CD4-positive, alpha-beta T cell treated with Interleukin-12 subunit alpha and Interleukin-12 subunit beta, for 1 hour (primary cell): ENCODE measurements at places on chromosomes 11 and 22.
A peak's percentile ranks its signal among the peaks of the same experiment; 100 is the strongest.

DNA sequence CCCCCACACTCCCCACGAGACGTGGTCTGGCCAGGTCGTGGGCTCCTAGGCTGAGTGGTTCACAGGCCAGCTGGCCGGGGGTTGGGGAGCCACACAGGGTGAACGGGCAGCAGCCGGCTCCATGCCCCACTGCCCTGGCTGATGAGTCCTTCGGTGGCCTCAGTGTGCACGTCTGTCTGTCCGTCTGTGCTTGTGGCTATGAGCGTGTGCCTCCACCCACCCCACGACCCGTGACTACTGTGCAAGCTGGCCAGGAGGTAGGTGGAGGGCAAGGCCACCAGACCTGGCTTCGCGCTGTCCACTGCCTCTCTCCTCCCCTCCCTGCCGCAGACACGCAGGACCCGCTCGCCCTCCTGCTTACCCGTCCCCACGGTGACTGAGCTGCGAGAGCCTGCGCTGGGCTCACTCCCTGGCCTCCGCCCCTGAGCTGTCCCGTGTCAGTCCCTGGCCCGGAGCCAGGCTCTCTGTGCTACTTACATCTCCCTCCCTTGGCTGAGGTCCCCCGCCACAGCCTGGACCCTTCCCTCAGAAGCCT is 14.1 kb downstream of the CSDC2 start:
- DNase-seq, result no peak

- no peak for DNase-seq
These were observed 785.4 kb upstream of the API5 start for GRCh38 chr11:42526426-42526825.

- peak; percentile 15 for DNase-seq
These were observed 86.8 kb downstream of the NECTIN1 start for GRCh38 chr11:119641983-119642745.

DNA sequence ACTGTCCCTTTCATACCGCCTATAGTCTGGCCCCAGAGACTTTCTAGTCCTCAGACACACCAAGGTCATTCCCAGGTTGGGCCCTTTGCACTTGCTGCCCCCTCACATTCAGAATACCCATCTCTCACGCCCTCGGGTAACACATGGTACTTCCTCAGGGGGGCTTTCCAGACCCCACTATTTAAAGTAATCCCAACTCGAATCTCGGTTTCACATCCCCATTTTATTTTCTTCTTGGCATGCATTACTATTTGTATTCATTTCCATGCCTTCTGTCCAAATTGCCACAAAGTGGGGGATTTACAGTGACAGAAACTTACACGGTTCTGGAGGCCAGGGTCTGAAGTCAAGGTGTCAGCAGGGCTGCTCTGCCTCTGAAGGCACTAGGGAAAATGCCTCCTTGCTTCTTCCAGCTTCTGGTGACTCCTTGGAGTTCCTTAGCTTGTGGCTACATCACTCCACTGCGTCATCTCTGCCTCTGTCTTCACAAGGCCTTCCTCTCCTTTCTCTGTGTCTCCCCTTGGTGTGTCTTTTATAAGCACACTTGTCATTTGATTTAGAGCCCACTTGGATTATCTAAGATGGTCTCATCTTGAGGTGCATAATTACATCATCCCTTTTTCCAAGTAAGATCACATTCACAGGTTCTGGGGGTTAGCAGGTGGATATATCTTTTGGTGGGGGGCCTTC is 15.1 kb downstream of the RCN1 start:
- no peak for DNase-seq

DNA sequence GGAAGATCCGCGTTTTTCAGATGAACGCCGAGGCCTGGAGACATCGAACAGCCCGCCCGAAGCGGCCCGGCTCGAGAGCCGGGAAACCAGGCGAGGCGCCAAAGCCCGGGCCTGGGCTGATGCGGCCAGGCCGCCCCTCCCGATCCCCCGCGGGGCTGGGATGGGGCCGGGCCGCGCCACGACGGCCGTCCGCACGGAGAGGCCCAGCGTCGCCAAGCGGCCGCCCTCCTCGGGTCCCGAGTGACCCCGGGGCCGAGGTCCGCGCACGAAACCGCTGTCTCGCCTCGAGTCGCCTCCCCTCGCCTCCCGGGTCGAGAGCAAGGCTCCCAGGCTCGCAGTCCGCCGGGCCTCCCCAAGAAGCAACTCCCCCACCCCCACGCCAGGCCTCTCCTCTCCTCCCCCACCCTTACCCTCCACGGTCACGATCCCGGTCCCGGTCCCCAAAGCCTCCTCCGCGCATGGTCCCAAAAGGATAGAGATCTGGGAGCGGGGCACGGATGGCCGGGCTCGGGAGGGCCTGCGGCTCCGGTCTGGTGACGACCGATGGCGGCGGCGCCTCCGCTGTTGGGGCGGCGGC is 482 bp downstream of the DDX17 start:
- DNase-seq, result peak; percentile 68

- no peak for DNase-seq
These were observed 2.8 kb upstream of the MCAM start for GRCh38 chr11:119319700-119320239.

- peak; percentile 35 for DNase-seq
These were observed 3.8 kb downstream of the CSNK1E start for GRCh38 chr22:38313384-38313955.

GRCh38 chr11:130157101-130157500 is 2.5 kb upstream of the ST14 start:
- no peak for DNase-seq

DNA sequence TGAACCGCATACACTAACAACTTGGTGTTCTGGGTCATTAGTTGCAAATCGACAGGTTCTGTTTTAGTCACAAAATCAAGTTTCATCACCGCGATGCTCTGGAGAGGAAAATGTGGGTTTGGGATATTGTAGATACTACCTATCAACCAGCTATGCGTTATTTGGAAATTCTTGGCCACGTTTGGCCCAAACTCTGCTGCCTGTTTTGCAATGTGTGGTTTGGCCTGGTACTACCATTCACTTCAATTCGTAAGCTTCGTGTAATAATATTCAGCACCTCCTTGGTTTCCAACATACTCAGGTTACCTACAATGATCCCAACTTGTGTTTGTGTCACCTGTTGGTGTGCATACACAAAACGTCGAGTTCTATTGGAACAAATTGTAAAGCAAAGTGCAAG is 16.2 kb upstream of the ACER3 start:
- DNase-seq, result no peak

- DNase-seq, result no peak
These were observed 12.2 kb downstream of the RIBC2 start for GRCh38 chr22:45425531-45426265.

DNA sequence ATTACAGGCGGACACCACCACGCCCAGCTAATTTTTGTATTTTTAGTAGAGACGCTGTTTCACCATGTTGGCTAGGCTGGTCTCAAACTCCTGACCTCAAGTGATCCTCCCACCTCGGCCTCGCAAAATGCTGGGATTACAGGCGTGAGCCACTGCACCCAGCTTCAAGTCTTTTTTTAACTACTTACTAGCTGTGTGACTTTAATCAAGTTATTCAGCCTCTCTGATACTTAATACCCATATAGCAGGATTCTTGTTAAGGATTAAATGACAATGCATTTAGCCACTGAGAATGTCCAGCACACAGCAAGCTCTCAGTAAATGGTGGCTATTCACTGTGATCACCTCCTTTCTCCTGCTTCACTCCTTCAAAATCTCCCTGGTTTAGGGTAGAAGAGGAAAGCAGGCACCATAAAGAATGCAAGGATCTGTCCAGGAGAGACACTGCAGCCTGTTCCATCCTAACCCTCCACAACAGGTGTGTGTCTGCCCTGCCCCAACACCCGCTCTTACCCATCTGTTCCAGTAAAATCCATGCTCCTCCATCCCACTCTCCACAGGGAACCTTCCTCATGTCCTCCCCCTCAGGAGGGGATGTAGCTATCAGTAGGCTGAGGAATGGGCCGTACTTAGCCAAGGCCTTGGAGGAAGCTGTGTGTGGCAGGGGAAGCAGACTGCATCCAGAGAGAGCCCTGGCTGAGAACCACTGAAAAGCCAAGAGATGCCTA is 69.3 kb downstream of the MICAL3 start:
- no peak for DNase-seq

DNA sequence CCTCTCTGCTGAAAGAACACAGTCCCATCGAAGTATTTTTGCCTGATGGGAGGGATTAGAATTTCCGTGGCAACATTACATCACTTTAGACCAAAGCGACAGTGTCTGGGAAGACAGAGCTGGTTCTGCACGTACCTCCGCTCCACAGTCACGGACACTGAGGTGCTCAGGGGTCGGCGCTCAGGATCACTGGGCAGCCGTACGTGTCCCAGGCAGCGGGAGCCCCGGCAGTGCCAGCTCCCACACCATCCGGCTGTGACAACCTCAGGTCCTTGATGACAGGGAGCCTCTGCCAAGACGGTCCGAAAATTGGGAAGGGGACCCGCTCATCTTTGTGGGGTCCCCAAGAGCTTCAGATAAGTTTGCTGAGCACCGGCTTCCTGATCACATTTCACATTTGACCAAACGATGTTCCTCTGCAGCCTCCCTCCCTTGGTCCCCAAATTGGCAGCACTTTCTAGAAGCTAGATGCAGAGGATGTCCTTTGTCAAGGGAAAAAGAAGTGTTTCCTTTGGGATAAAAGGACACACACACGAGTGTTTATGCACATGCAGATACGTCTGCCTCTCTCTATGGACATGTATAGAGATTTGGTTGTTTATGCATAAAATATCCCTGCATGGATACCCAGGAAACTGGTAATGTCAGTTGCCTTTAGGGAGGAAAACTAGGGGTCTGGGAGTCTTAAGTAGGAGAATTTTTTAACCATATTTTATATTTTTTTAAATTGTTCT is 61.6 kb upstream of the LINC01488 start:
- DNase-seq, result no peak

DNA sequence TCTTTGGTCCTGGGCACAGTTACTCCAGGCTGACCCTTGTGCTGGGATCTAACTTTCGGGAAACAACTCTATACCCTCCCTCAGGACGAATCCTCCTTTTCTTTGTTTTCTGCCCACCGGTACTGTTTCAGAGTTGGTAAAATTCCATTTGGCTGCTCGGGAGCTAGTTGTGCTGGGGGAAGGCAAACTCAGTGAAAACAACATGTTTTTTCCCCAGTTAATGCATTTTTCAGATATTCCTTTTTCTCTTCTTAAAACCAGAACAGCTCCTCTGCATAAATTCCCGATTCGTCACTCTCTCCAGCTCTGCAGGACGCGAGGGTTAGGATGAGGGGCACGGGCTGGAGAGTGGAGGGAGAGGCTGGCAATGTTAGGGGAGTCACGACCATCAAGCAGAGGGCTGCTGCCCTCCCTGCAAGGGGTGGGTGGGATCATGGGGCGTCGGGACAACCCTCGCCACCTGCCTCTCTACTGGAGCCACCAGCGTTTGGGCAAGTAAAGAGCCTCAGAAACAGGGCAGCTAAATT is 31.3 kb downstream of the LRRC10B start:
- DNase-seq, result no peak

DNA sequence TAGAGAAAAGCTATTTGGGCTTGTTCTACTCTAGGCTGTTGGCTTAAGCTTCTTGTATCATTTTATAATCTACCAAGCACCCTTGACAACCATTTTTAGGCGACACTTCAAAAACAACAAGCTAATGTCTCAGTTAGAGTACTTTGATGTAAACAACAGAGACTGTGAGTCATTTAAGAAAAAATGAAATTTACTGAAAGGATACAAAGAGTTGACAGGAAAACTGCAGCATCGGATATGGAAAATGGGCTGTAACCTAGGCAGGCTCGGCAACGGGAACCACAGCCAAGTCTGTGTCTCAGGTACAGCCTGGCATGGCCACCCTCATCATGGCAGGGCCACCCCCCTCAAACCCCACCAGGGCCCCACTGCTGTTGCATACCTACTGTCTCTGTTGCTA is 4.4 kb upstream of the RNF169 start:
- DNase-seq, result no peak

DNA sequence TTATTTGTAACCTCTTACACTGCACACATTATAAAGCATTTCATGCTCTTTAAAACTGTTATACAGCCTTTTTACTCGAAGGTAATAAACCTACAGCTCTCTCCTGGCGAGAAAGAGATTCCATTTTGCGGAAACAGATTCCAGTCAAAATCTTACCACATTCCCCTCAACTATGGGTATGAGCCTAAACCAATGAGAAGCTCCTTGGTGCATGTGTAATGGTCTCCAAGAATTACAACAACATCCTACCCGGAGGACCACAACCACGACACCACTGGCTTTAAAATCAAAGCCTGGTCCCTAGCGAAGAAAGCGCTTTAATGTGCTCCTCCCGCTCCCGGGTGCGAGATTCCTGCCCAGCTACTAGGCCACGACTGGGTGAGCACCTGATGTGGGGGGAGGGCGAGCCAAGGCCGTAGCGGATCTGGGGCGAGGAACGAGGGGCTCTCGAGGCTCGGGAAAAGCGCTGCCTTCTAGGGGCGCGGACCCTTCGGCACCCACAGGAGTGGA is 821 bp downstream of the CELF1 start:
- peak; percentile 13 for DNase-seq

- DNase-seq, result no peak
These were observed 175.8 kb downstream of the DSCAML1 start for GRCh38 chr11:117621226-117621625.

DNA sequence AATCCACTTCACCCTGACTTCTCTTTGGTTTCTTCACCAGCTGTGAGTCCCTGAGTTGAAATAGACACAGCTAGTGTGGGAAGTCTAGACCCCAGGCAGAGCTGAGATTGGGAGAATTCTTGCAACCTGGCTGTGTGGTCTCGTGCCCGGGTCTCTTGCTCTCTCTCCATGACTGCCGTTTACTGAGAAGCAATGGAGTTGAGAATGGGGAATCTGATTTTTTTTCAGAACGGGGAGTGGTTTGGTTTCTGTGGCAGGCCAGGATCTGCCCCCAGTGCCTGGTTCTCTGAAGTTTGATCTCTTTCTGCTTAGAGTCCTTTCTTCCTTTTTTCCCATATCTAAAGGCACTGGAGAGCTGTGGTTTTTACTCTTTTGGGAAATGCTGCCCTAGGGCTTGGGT is 1.5 kb downstream of the SIDT2 start:
- no peak for DNase-seq

GRCh38 chr22:33743756-33744155 is 176.5 kb downstream of the LARGE1 start:
- no peak for DNase-seq

GRCh38 chr11:27187848-27188621 is 147.4 kb downstream of the BBOX1 start:
- no peak for DNase-seq
